Activated T-cell treated with anti-CD3 and anti-CD28 coated beads, Interleukin-2, amount 50 U/mL, for 4 hours (primary cell): ENCODE measurements at places on chromosomes 7 and 10.

DNA sequence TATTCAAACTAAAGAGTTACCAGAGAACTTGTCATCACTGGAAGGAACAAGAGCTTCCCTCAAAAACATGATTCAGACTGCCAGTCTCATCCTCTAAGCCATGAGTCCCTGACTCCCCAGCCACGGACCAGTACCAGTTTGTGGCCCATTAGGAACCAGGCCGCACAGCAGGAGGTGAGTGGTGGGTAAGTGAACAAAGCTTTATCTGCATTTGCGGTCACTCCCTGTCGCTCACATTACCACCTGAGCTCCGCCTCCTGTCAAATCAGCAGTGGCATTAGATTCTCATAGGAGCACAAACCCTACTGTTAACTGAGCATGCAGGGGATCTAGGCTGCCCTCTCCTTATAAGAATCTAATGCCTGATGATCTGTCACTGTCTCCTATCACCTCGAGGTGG, 42.2 kb upstream of the C10orf90 start:
- no peak for DNase-seq

GRCh38 chr10:78116361-78116760, 82.7 kb downstream of the RPS24 start:
- no peak for DNase-seq

GRCh38 chr7:4265676-4266075, 416.4 kb upstream of the FOXK1 start:
- no peak for DNase-seq

GRCh38 chr7:79734181-79734580, 280.7 kb upstream of the MAGI2 start:
- no peak for DNase-seq

GRCh38 chr10:6737758-6738111, 157.7 kb upstream of the PRKCQ start:
- DNase-seq: no peak

- DNase-seq: no peak
Measured at GRCh38 chr10:120854388-120854787, 3.2 kb downstream of the WDR11 start.

- no peak for DNase-seq
Measured at GRCh38 chr7:114183311-114184088, 231.1 kb upstream of the FOXP2 start.

DNA sequence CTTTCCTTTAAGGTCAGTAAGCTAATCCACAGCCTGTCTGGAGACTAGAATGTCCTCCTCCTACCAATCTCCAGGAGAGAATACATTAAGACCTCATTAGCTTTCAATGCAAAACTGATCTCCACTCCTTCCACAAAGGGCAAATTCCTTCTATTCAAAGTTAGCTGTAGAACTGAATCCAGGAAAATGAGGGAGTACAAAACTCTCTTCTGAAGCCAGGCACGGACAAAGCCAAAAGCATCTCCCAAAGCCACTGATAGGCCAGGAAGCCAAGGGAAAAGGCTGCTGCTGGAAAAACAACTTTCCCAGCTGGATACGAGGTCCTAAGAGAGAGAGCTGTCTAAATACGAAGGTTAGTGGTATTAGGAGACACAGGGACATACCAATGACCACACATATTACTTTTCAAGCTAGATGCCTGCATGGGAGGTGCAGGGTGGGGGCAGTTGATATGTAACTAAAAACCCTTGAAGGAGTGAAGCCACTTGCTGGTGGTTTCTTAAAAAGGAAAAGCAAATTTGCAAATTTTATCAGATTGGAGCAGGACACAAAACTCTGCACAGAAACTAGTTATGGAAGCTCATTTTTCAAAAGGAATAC, 43.6 kb downstream of the MKX start:
- no peak for DNase-seq

DNA sequence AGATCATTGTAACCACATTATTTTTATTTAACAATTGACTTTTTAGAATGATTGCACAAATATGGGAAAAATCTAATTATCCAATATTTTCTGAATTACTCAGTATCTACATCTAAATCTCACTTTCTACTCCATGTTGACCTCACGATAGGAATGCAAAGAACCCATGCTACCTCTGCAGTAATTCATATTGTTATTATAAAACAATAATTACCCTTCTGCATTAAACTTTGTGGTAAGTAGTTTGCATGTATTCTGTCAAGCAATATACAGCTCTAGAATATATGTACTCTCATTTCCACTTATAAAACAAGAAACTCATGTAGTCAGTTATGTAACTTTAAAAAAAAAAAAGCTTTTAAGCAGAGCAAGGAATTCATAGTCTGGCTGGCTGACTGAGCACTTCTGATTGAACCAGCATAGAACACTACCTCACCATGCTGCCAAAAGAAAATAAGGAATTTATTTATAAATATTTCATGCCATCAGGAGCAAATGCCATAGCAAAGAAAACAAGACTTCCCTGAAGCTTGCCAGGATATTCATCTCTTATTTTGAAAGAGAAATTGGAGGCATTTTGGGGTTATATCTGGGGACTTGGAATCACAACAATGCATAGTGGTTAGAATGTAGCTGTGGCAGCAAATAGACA, 895.7 kb downstream of the XPNPEP1 start:
- no peak for DNase-seq

GRCh38 chr7:121385800-121386179, 10.3 kb downstream of the FAM3C start:
- DNase-seq: no peak

DNA sequence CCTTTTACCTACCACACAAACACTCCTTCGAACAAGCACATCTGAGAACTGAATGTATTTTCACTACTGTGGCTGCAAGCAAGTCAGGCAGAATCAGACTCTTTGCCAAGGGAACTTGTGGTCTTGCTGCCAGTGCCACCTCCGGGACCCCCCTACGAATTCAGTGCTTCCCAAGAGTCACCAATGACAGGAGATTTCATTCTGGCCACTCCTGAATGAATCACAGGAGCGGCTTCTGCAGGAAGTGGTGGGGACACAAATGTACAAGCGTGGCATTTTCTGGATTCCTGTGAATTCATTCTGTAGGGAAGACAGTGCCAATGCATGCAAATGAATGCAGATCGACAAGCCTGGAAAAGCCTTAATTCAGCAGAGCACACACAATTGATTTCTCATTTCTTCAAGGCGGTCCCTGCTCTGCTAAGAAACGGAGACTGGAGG, 161.2 kb downstream of the CAMK1D start:
- no peak for DNase-seq

DNA sequence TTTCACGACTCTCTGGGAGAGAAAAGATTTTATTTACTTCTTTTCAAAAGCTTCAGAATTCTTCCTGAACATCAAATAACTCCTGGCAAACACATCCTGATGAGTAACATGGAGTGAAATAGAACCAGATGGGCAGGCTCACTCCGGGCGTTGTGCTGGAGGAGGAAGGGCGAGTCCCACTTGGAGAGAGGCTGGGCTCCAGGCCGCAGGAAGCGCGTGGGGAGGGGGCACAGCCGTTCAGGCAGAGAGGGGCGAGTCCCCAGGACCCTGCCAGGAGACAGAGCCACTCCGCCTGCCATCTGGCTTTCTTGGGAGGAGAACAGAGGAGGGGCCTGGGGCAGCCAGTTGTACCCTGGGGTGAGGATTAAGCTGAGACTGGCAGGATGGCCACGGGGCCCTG, 265.9 kb upstream of the ZMIZ1 start:
- DNase-seq: no peak

DNA sequence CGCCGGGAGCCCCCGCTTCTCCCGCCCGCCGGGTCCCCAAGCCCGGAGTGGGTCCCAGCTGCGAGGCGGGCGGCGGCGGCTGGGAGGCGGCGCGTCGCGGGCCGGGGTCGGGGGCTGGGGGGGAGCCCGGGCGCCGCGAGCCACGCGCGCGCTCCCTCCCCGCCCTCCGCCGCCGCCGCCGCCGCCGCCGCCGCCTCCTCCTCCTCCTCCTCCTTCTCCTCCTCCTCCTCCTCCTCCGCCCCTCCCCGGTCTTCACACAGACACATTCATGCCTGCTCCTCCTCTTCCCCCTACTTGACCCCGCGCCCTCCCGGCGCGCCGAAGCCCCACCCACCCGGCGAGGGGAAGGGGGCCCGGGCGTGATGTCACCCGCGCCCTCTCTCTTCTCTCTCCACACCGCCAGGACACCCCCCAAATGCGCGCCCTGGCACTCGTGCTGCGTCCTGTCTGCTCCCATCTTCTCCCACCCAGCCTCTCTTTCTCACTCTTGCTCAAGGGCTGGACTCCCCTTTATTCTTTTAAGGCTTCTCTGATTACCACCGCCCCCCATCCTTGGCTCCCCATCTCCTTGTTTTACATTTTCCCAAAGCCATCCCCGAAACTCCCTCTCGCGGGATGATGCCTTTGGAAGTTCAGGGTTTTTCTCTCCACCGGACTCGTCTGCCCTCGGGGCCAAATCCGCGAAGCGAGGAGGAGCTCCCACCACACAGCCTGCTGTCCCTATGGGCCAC, 967 bp upstream of the GLI3 start:
- no peak for DNase-seq

- no peak for DNase-seq
Measured at GRCh38 chr10:123471811-123472210, 194.3 kb upstream of the GPR26 start.

- no peak for DNase-seq
Measured at GRCh38 chr7:141374425-141374824, 176.8 kb upstream of the AGK start.

- no peak for DNase-seq
Measured at GRCh38 chr10:91311601-91312381, 91.3 kb downstream of the PCGF5 start.

- DNase-seq: no peak
Measured at GRCh38 chr10:132451506-132452215, 54.7 kb downstream of the PWWP2B start.

GRCh38 chr10:28217848-28218247, 85.0 kb downstream of the MPP7 start:
- no peak for DNase-seq

DNA sequence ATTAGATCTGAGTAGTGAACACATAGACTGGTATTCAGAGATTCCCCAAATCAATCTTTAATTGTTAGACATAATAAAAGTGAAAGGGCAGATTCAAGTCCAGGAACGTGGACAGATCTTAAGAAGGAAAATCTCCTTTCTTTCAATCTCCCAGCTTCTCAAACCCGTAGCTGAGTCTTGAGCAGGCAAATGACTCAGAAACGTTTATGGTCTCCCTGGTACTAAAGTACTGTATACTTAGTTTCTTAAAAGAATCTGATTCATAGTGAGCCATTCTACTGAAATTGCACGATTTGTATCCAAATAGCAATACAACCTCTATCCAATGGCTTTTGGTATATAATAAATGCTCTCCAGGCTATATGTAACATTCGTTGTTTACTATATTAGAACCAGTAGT, 140.4 kb upstream of the RHEB start:
- no peak for DNase-seq

GRCh38 chr10:113356794-113357680, 195.8 kb upstream of the HABP2 start:
- DNase-seq: no peak

- no peak for DNase-seq
Measured at GRCh38 chr7:136389933-136390332, 412.8 kb upstream of the MTPN start.

DNA sequence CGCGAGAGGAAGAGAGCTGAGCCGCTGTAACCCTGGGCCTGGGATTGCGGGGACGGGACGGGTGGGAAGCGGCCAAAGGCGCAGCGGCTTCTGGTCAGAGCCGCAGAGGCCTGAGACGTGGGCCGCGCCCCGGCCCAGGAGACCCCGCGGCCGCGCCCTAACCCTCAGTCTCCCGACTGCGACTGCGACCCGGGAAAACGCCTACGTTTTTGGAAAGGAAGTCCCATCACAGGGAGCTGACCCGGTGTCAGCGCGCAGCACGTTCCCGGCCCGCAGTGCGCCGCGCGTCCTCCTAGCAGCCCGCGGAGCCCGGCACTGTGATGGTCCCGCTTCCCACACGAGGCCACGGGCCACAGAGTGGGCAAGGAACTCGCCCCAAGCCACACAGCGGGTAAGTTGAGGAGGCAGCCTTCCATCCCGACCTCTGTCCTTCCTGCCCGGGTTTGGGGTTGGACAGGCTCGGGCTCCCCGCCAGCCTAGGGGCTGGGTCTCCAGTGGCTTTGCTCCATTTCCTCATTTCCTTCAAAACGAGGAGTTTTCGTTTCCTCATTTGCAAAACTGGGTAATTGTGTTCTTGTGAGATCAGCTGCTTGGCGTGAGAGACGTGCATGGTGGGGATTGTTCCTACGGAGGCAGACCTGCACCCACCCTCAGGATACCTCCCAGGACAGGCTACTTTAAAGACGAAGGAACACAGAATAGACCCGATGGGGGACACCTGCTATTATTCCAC, 1.2 kb downstream of the GPNMB start:
- no peak for DNase-seq

DNA sequence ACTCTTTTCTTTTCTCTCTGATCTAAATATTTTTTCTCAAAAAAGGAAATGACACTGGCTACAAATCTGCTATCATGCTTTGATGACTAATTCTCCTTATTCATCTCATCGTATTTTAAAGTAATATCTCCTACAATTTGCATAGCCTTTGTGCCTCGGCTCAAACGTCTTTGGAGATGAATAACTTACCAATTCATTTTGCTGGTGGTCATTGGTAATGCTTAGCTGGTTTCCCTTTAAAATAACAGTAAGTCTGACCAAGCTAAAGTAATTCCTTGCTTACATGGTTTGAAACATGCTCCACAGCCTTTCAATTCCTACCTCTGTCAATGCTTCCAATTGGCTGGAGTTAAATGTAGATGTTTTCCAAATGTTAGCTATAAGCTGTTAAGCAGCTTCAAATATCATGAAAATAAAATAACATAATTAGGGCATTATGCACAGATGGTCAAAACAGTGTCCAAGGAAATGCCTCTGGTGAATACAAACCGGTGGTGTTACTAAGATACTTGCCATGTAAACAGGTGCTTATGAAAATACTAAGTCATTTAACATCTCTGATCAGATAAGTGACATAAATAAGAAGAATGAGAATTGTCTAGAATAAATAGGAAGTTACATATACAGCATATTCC, 435.0 kb downstream of the POM121L12 start:
- no peak for DNase-seq

- peak; percentile 48 for DNase-seq
Measured at GRCh38 chr10:97319671-97320479, 804 bp downstream of the FRAT1 start.

DNA sequence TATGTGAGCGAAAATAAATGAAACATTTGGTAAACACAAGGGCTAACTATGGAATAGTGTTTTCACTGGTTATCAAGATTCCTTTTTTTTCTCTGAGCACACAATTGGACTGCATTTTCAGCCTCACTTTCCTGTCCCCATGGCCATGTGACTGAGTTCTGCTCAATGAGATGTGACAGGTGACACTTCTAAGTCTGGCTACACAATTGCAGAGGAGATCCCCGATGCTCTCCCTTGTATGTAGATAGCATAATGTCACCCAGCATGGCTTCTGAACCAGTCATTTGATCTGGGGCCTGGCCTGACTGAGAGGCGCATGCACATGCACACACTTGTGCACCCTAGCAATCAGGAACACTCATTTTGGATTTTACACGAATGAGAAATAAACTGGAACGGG, 581.8 kb downstream of the GRID1 start:
- DNase-seq: no peak

DNA sequence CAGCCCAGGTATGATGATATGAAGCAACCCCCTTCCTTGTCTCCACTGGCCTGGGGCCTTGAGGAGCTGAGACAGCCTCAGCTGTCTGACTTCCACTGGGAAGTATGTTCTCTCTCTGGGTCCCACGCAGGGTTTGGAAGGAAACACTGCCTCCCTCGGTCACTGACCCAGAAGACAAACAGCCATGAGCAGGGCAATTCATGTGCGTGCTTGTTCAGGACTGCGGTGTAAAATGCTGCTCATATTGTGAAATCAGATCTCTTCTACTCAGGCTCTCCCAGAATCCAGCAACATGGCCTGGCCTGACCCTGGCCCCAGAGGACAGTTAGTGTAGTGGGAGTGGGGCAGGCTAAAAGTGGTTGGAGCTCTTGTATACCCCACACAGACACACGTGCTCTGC, 2.8 kb downstream of the CLCN1 start:
- DNase-seq: no peak
